NCI-H510A treated with DMSO at 0.1 percent for 48 hours (cell line): ENCODE measurements at places on chromosomes 16 and 17.

DNA sequence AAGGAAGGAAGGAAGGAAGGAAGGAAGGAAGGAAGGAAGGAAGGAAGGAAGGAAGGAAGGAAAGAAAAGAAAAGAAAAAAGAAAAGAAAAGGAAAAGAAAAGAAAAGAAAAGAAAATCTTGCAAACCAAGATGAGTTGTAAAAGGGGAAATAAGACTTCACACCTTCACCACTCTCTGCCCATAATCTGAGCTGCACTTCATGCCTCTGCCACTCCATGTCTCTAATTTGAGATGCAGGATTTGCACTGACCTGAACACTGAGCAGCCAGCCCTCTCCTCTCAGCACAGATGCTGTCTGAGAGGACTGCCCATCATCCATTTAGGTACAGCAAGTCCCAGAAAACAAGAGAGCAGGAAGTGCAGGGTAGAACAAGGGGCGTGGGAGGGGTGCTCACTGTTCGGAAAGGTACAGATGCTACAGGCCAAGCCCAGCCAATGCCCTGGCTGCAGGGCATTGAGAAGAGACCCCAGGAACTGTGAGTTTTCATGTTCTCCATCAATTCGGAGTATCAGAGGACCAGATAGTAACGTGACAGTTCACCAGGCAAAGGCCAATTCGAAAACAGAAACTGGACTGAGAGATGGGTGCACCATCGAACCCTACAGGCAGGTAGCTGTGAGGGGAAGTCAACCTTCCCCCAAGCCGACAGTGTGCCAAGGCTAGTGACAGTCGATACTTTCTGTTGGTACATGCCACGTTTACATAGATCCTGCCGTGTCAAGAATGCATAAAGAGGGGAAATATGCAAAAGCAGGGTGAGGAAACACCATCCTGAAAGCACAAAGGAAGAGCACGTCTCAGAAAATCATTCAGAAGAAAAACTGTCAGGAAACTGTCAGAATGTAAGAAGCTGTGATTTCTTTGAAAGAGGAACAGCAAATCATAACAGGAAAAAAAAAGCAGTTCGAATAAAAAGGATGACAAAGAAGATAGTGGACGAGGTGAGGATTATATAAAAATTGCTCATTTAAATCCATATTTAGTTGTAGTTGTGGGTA, 142.0 kb upstream of the RCVRN start:
- no peak for DNase-seq

- DNase-seq, result no peak
These were observed 45.1 kb upstream of the CIBAR2 start for GRCh38 chr16:85157372-85157771.

DNA sequence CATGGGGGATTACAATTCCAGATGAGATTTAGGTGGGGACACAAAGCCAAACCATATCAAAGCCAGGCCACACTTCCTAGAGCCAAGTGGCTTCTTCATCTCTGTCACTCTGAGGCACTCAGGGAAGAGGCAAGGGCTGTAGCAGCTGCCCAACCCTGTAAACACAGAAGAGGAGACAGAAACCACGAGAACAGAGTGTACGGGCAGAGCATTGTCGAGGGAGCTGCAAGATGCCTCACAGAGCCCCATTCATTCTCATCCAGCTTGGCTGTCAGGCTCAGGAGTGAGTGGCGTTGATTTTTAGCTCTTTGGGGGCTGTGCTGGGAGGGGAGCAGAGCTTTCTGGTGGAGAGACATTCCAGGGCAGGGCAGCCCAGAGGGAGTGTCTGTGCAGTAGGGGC, 117.2 kb upstream of the SALL1 start:
- no peak for DNase-seq

- no peak for DNase-seq
These were observed 64.3 kb upstream of the RCVRN start for GRCh38 chr17:9969301-9969935.

DNA sequence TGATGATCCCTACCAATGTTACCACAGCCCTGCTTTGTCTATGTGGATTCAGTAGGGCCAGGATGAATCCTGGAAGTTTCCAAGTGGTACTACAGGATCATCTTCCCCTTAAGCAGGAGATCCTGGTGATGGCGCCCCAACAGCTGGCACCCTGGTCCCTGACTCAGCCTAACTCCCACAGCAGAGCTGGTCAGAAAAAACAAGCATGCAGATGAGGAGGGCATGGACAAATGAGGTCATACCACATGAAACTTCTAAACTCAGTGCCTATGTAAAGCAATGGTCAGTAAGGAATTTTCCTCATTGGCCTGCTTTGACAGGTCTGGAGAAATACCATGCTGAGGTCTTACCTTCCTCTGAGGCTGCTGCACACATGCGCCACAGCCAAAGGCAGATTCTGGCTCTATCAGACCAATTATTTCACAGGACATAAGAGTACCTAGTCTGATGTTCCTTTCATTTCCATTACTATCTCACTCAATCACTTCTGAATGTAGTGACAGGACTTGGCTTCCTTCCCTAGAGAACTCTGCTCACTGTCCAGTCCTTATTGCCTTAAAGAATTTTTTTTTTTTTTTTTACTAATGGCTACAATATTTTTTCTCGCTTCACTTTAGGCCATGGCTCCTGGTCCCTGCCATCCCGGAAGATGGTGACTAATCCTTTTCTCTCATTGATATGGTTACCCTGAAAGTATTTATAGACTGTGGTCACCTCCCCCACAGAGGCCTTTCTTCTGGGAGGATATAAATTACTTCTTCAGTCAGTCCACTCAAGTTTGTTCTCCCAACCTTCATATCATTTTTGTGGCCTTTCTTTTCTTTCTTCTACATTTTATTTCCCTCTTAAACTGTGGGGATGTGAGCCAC, 525.2 kb upstream of the PSMD7 start:
- no peak for DNase-seq

- no peak for DNase-seq
These were observed 153.8 kb downstream of the CEP112 start for GRCh38 chr17:66038125-66038524.

DNA sequence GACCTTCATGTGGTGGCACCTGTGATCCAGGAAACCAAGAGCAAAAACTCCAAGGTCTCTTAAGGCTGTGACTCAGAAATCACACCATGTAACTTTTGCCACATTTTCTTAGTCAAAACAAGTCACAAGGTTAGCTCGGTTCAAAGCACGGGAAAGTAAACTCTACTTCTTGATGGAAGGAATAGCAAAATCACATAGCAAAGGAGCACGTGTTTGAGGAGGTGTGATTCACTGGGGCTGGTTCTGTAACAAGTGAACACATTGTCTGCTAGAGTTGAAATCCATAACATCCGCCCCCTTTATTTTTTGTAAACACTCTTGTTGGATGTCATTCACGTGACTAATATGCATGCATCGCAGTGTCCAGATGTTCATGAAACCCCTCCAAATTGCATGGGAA, 415.0 kb upstream of the MAF start:
- DNase-seq, result no peak

GRCh38 chr17:29149431-29150064, 30.6 kb downstream of the MYO18A start:
- no peak for DNase-seq

- DNase-seq, result peak; percentile 46
These were observed 25.6 kb upstream of the MTSS2 start for GRCh38 chr16:70711211-70712031.
